ENCODE measurements at places on chromosomes 6 and 20.

DNA sequence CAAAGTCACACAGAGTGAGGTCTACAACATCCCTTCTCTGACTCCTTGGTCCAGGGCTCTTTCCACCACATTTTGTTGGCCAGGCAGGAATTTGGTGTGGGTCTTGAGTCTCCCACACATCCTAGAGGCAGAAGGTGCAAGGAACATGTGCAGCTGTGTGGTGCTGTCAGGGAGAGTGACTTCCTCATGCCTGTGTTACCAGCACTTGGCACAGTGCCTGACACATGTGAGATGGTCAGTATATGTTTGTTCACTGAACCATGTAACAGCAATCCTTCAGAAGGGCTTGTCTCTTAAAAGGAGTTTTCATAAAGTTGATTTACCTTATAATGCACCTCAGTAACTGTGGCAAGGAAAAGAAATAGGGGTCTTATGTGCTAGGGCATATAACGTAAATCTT is 168.5 kb downstream of the CDC5L start:
- no peak for DNase-seq

- no peak for DNase-seq
These were observed 37.0 kb downstream of the KLHL31 start for GRCh38 chr6:53628354-53629119.

DNA sequence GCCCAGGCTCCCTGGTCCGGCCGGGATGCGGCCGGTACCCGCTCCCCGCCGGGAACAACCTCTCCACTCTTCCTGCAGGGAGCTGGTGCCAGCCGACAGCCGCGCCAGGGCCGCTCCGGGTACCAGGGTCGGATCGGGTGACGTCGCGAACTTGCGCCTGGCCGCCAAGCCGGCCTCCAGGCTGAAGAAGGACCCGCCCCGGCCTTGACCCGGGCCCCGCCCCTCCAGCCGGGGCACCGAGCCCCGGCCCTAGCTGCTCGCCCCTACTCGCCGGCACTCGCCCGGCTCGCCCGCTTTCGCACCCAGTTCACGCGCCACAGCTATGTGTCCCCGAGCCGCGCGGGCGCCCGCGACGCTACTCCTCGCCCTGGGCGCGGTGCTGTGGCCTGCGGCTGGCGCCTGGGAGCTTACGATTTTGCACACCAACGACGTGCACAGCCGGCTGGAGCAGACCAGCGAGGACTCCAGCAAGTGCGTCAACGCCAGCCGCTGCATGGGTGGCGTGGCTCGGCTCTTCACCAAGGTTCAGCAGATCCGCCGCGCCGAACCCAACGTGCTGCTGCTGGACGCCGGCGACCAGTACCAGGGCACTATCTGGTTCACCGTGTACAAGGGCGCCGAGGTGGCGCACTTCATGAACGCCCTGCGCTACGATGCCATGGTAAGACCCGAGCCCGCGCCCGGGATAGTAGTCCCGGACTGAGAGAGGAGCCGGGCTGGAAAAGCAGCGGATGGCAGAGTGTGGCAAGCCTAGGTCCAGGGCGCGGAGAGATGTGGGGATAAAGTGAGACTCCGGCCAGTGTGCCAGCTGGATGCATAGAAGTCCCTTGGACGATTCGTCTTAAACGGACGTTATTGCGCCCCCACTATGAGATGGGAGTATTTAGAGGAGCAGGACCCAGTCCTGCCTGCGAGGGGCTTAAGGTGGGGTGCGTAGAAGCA is at the start of gene NT5E:
TSS of gene NT5E (plus strand) at position 266 of the 942 bp plus-strand sequence. CDS start at position 323, 57 bp downstream.
- DNase-seq = peak; percentile 9

GRCh38 chr20:9460518-9460917 is 53.9 kb upstream of the LAMP5 start:
- no peak for DNase-seq

- no peak for DNase-seq
These were observed 11.7 kb downstream of the SFT2D1 start for GRCh38 chr6:166330612-166331011.

Measured in left renal cortex interstitium (tissue), 4 donors.